ENCODE measurements at places on chromosomes 1 and 21. TPM values are rescaled to one million over a fixed set of nuclear protein-coding genes. Genes with fewer than 3 reads are reported as not detected.

Gene PARS2
- 10.0 TPM for total RNA-seq

- no peaks in the 10 kb centered on the region for H3K27me3 ChIP-seq
- no peak overlapping the region for H3K27ac ChIP-seq
Measured at GRCh38 chr21:46116776-46117585, 19.1 kb downstream of the COL6A2 start.

GRCh38 chr21:34882719-34883131, 166.4 kb downstream of the RUNX1 start:
- peaks cover 25% of the 10 kb centered on the region for H3K27me3 ChIP-seq
- H3K27ac ChIP-seq: no peak overlapping the region
- no peak overlapping the region for H3K4me3 ChIP-seq
- no peak for DNase-seq

DNA sequence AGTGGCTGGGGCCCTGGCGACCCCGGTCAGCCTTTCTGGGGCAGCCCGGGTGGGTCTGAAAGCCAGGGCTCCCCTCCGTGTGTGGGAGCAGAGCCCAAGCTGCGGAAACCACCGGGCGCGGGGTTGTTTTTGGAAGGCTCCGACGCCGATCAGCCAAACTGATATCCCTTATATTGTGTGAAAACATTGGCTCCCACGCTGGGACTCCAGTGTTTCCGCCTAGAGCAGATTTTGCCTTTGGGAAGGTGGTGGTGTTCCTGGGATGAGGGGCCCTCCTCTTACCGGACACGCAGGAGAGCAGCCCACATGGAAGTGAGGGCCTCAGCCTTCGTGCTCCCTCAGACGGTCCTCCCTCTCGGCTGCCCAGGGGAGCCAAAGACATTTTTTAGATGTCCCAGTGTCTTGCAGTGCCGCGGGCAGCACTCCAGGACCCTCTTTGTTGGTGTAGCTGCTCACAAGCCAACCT, 54.3 kb downstream of the NGF start:
- H3K4me1 ChIP-seq: no peaks in the 10 kb centered on the region
- DNase-seq: no peak
- H3K36me3 ChIP-seq: no peaks in the 10 kb centered on the region
- no peak overlapping the region for H3K27ac ChIP-seq
- H3K27me3 ChIP-seq: no peaks in the 10 kb centered on the region
- no peak overlapping the region for H3K4me3 ChIP-seq

All from H1 (cell line).